ENCODE measurements at places on chromosomes 3 and 15.

- DNase-seq, result no peak
Measured at GRCh38 chr3:9686050-9686550, 17.5 kb upstream of the CPNE9 start.

GRCh38 chr3:73500321-73500720, 124.4 kb downstream of the PDZRN3 start:
- DNase-seq, result no peak

DNA sequence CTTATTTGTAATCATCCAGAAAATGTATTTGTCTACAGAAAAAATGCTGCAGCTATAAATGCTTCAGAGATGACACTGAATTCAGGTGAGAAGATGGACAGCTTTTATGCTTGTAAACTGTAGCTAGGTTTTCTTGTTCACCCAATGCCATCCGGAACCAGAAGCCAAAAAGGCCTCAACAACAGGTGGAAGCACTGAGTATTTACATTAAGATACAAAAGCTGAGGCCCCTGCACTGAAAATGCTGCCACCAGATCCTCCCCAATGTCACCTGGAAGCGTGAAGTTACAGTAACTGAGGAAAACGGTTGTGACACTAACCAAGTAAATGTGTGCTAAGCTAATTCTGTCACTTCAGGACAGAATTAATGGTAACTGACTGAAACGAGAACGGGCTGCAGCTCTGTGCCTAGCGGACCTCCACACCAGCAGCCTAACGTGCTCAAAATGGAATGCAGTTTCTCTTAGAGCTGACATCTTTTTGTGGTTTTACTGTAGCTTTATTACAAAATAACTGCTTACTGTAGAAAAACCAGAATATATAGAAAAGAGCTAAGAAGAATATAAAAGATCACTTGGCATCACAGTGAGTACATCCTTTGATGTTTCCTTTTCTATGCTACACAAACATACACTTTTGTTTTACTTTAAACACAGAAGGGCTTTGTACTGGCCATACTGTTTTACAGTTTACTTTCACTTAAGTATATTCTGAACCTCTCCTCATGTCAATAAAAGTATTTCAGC, 7.6 kb downstream of the CHSY1 start:
- DNase-seq, result no peak

- no peak for DNase-seq
Measured at GRCh38 chr15:38424101-38424552, 29.8 kb upstream of the FAM98B start.

- DNase-seq, result no peak
Measured at GRCh38 chr3:170584585-170585007, 1.3 kb downstream of the SLC7A14 start.

DNA sequence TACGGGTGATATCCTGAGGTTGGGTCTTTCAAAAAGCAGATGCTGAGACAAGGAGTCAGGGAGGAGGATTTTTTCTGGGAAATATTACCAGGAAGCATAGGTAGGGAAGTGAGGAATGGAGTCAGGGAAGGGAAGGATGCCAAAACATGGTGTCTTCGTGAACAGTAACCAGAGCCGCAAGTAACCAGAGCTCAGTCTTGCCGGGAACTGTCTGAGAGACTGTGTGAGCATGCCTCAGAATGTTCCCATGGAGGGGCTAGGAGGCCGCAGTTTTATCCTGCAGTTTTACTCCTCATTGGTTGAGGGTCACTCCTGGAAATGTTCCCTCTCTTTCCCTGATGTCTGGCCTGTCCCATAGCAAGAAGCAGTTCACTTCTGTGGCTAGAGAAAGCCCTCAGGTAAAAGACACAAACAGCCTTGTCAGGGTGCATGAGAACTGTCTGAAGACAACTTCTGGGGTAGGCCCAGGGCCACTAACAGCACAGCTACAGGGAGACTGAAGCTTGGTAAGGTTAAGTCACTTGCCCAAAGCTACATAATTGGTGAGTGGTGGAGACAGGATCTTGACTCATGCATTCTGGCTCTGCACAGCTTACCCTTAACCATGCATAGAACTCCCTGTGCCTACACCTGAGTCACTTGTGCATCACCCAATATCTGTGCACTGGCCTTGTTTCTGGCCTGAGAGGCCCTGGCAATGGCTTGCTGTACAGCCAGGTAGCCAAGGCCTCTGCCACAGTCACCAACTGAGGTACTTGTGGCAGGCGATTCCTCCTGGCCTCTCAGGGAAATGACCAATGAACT, 76.3 kb upstream of the FRMD4B start:
- DNase-seq, result no peak

DNA sequence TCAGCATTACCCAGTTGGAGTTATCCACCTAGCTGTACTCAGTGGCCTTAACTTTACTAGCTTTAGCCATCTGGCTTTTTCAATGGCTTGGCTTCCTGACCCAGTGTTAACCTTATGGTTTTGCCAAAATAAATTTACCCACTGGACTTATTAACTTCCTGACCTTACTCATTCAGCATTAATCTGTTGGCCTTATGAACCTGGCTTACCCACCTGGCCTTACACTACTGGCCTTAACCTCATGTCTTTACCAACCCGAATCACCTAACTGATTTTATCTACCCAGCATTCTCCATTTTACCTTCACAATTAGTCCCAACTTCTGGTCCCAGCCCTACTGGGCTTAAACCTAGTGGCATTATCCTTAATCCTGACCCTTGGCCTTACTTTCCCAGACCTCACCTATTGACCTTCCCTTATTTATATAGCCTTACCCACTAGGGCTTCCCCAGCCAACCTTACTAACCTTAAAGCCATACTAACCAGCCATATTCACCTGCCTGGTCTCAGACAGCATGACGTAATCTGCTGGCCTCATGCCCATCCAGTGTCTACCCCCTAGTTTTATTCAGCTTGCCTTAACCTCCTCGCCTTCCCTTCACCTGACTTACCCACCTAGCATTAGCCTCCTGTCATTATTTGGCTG, 100.0 kb downstream of the IL12A start:
- no peak for DNase-seq

GRCh38 chr3:101898039-101898438, 48.7 kb downstream of the NFKBIZ start:
- no peak for DNase-seq

DNA sequence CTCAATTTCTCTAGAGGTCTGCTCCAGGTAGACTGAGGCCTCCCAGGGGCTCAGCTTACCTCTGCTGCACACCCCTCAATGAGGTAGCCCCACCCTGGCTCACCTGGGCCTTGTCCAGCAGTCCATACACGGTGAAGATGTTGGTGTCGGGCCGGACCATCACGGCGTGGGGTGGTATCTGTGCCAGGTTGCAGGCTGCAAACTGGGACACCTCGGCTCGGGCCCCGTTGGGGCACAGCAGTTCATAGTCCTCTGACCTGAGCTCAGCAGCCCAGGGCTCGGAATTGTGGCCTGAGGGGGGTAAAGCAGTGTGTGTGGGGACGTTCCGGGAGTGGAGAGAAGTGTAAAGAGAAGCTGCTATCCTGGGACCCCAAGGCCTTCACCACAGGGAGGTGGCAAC, 23.2 kb downstream of the MELTF start:
- DNase-seq, result no peak

GRCh38 chr3:46130631-46131310, 77.3 kb downstream of the CCR1 start:
- DNase-seq, result no peak

DNA sequence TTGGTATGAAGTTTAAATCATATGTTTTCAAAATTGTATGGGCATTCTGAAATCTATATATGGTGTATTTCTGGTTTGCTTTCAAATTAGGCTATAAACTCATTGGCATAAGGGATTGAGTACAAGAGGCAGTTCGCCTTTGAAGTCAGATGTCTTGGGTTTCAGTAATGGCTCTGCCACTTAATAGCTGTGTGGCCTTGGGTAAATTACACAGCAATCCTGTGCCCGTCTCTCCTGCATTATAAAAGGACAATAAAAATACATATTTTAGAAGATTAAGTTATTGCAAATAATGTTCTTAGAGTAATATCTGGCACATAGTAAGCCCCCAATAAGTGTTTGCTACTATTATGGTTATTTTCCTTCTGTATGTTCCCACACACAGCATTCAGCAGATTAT, 20.4 kb upstream of the STRIT1 start:
- no peak for DNase-seq

DNA sequence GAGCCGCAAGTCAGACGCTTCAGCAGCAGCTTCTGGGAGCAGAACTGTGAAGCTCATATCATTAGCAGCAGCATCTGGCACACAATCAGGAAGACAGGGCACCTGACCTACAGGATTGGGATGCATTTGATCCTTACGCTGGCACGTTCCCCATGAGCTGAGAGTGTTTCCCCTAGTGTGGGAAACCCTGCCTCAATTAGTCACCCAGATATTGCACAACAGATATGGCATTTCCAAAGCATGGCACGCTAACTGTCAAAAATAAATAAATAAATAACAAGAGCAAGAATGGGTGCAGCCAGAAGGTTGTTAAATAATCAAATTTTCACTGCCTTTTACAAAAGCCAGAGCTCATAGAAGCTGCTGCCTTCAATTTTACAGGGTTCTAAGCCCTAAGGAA, 189.6 kb upstream of the THBS1 start:
- no peak for DNase-seq

DNA sequence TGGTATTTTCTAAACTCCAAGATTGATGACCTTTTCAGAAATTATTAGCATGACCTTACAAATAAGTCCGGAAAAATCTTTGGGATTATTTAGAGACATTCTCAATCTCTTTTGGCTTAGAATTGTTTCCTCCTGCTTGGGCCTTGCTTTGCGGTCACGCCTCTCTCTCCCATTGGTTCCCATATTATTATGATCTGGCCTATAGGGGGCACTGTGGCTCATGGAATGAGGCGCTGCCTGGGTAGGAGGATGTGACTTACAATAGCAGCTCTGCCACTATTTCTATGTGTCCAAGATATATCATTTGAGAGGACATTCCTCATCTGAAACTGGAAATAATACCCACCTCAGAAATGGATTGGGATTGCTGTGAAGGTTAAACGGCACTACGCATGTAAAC, 464.9 kb downstream of the MFSD1 start:
- peak; percentile 11 for DNase-seq

DNA sequence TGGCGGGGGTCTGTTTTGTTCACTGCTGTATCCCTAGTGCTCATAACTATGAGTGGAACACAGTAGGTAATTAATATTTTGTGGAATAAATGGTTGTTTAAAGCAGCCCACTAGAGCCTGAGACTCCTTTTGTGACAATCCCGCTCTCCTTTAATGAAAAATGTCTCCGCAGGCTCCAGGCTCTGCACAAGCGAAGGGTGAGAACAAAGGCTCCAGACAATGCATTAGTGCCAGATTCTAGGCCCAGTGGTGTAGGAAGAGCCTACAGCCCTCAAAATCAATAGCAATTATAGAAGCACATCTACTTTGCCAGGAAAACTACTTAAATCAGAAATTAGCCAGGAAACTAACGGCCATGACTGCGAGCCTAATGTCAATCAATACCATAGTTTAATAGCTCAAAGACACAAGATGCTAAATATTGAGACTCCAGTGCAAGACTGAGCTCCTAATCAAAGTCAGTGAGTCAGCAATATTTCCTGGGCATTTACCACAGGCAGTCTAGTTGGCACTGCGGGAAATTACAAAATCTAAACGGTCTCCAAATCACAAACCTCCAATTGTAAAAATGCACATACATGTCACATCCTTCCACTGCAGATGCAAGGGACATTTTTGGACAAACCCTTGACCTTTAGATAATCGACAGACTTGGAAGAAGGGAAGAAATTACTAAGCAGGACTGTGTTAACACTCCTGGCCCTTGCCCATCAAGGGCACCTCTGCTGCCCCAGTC, 2.3 kb downstream of the ANXA2 start:
- DNase-seq, result no peak

GRCh38 chr3:188154014-188154808, at the start of gene LPP:
LPP (plus strand) TSS chr3:188154157; CDS start chr3:188406121, 251,964 bp downstream.
- peak; percentile 67 for DNase-seq

GRCh38 chr15:61315471-61315870, 86.4 kb upstream of the RORA start:
- DNase-seq, result no peak

GRCh38 chr15:75197062-75197630, 4.5 kb upstream of the C15orf39 start:
- DNase-seq, result no peak

DNA sequence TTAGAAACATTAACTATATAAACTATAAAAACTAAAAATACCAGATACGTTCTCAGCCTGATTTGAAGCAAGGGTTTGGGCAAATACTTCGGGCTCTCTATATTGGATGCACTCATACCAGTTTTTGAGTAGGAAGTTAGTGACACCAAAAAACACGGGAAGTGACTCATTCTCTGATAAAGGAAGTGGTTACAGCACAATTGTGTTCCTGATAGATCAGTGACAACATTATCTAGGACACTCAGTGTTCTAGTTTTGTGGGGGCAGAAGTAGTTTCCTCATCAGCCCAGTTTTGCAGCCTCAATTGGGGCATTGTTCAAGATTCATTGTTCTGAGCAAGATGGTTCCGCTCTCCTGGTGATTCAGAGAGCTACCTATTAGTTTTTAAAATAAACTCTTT, 469.6 kb upstream of the DPPA4 start:
- DNase-seq, result no peak

- peak; percentile 43 for DNase-seq
Measured at GRCh38 chr3:13420045-13420830, at the start of gene NUP210. NUP210 (minus strand) TSS chr3:13420322; CDS start chr3:13420226, 96 bp downstream.

- no peak for DNase-seq
Measured at GRCh38 chr15:66030650-66031049, 161.4 kb downstream of the RAB11A start.

DNA sequence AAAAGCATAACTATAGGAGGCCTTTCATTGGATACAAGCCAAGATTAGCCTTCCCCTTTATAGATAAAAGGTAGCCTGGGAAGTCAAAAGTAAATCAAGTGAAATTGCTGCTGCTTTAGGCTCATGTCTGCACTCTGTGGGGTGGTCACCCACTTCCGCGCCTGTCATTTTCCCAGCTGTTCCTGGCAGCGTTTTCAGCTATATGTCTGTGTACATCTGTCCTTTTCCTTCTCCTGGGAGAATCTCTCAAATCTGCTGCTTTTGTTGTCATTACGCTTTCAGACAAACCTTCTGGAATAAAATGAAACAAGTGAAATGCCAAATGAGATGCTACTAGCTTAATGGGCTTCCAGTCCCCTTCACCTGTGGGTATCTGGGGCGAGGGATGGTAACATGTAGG, 211.8 kb downstream of the MCTP2 start:
- no peak for DNase-seq

- no peak for DNase-seq
Measured at GRCh38 chr3:64267721-64268604, 42.7 kb upstream of the PRICKLE2 start.

DNA sequence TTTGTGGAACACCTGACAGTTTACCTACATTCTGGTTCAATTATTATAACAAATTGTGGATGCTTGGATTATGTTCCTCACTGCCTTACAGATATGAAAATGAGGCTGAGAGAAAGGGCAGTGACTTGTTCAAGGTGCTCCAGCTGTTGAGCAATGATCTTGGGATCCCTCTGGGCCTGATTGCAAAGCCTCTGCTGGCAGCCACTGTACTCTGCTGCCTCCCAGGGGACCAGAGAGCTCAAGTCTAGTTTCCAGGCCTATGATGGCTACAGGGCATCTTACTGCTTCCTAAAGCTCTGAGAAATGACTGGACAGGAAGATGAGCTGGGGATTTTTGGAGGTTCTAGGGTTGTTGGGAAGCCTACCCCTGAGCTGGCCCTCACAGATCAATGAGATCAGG, 2.3 kb upstream of the SHC4 start:
- DNase-seq, result no peak

- no peak for DNase-seq
Measured at GRCh38 chr15:27466758-27467157, 495.8 kb downstream of the GABRG3 start.

Data from NCI-H345 (cell line).